ENCODE measurements at places on chromosomes 2 and 18. TPM values are rescaled to one million over a fixed set of nuclear protein-coding genes. Genes with fewer than 3 reads are reported as not detected.

Gene FAM228A
- 0.29 TPM for total RNA-seq

Gene KATNAL2
- 4.3 TPM for total RNA-seq

DNA sequence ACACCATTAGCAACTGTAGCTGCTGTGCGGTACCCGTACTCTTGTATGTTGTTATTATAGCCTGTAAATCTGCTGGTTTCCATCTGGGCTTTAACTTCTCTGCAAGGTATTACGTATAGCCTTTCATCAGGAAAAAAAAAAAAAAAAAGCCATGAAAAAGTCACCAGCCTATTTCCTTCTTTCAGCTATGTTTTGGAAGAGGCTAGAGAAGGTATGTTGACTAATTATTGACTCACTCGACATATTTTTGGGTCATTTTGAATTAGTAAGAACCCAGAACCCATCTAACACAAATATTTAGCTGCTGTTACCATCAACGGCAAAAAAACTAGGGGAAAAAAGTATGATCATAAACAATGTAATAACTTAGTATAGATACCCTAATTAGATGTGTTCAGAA is 1395.6 kb downstream of the SUCLG1 start:
- DNase-seq: no peak

DNA sequence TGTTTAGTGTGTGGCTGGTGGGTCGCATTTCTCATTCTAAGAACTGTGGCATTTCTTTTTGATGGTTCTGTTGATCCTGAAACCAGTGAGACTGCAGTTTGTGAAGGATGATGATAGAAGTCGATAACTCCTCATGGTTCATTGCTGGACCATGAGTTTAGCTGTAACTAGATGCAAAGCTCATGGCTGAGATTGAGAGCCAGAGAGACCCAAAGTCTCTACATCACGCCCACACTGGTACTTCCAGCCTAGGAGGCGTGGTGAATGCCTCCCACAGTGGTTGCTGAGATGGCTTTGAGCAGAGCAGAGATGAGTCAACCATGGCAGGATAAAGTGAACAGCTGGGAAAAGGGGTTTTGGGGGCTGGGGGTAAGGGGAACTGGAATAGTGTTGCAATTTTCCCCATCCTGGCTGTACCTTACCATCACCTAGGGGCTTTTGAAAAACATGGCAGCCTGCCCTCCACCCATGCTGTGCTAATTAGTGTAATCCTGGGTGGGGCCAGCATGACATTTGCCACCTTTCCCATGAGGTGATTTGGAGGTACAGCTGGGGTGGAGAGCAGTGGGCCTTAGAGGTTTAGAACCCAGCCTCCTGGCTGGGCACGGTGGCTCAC is 24.1 kb downstream of the INPP4A start:
- peak; percentile 43 for DNase-seq

DNA sequence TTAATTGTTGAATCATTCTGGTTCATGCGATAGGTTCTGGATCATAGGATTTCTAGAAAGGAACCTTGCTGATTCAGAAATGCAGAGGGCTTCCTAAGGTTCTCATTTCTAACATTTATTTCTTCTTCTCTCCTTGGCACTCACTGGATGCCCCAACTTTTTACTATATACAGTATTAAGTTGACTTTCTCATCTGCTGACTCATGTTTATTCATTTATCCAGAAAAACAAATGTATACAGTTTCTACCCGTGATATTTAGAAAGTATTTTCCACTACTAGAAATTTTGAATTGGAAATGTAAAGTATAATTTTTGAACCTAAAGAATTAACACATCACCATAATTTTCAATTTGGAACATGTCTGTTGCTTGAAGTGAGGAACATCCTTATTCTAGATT is 32.2 kb upstream of the OTX1 start:
- no peak for DNase-seq

- peak; percentile 4 for DNase-seq
Measured at GRCh38 chr2:187991389-187991788, 300.3 kb upstream of the GULP1 start.

Gene MSTN
- not detected for total RNA-seq

- no peak for DNase-seq
Measured at GRCh38 chr18:6399776-6400175, 14.9 kb downstream of the L3MBTL4 start.

- peak; percentile 70 for DNase-seq
Measured at GRCh38 chr2:237471438-237472186, 15.4 kb upstream of the MLPH start.

DNA sequence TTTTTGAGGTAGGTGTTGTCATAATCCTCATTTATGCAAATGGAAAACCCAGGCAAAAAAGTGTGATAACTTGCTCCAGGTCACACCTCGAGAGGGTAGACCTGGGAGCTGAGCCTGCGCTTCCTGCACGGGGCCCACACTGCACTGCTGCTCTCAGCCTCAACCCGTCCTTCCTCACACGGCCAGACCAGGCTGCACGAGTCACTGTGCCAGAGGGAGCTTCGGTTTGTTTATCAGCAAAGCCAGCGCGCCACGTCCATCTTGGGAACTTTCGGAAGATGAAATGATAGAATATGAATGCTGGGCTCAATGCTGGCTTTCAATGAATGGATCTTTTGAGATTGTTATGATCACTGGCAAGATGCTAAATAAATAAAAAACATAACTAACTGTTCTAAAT is 14.4 kb downstream of the COPS9 start:
- DNase-seq: no peak

- DNase-seq: no peak
Measured at GRCh38 chr2:36068086-36068485, 287.5 kb upstream of the CRIM1 start.

DNA sequence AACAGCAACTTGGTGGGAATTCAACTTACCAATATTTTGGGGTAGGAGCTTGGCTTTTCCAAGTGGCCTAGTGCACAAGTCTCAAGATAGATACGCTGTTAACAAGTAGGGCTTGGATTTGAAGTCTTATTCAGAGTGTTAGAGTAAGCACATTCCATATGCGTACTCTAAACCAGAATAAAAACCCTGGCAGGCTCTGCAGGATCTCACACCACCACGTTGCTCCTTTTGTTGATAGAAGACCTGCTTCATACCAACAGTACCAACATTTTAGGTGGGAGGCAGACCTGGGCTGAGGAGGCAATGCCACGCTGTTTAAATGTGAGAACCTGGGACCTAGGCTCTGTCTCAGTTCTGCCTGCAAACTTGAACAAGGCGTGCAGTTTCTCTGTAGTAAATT is 214.0 kb downstream of the RNF144A start:
- DNase-seq: no peak

Gene CTAGE1
- 1.3 TPM for total RNA-seq

Gene ZNF804A
- 0.10 TPM for total RNA-seq

DNA sequence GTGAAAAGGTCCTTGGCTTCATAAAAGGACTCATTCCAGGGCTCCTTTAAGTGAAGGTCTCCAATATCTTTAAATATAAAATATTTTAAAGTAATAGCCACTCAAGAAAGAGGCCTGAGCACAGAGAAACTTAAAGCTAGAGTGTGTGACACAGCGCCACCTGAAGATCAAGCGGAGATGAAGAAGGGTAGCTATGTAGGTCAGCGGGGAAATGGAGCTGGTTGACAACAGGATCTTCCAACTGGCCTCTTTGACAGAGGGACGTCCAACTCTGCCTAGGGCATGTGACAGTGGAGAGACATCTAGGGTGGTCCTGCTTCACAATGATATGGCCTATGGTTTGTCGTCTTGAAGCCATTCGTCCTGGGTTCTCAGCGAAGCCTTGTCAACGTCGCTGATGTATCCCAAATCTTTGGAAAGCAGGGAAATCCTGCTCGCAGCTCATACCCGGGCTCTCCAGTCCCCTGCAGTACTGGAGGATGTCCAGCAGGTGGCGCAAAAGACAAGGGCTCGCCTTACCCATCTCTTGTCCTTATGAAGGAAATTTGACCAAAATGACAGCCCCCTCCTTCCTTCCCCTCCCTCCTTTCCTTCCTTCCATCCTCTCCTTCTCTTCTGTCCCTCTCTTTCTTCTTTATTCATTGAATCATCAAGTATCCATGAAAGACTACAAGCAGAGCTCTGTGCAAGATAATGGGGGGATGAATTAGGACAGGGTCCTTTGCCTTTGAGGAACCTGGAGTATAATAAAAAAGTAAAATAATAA is 59.6 kb downstream of the LONRF2 start:
- peak; percentile 68 for DNase-seq

DNA sequence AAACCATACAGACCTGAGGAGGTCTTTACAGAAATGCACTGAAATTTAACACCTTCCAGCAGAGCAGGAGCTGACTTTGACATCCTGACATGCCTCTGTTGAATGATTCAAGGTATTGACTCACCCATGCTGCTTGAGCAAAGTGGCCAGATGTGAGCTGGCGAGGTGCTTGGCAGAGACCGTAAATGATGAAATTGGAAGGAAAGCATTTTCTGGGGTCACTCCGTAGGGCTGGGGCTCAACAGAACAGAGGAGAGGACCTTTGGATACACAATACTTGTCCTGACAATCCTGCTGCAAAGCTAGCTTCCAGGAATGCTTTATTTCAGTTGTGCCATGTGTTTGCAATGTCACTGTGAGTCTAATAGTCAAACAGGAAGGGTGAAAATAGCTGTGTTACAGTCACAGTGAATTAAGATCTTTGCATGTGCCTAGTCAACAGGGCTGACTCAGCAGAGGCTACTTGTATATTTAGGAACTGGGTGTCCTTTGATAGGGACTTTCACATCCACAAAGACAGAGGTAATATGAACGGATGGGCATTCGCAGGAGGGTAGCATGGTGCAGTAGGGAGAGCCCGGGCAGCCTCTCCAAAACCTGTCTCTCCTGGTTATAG is 31.6 kb upstream of the NCK2 start:
- DNase-seq: peak; percentile 69

DNA sequence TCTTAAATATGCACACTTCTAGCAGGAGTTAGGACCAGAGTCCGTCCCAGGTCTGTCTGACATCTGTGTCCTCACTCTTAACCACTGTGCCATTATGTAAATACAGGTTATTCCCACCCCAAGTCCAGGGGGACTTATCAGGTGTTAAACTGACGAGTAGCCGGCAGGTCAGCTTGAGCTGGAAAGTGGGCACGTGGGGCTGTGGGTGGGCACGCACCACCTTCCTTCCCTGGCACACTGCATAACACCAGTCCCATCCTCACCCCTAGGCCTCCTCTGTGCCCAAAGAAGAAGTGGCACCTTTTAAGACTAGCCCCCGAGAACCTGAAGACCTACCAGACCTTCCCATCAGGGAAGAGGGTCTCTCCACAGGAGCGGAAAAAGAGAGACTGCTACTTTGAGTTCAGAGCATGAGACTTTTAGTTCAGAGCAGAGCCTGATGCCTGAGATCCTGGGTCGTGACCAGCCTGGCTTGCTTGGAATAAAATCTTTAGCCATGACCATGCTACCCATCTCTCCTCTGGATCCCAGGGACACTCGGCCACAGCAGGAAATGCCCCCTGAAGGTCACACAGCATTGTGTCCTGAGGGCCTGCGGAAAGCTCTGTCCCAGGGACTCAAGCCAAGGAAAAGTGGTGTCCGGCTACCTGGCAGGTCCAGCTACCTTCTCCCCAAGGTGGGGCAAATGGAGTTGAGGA is 62.0 kb downstream of the CIB4 start:
- no peak for DNase-seq

GRCh38 chr2:24453379-24454073 is 37.5 kb upstream of the NCOA1 start:
- no peak for DNase-seq

Gene CXXC1
- 20.9 TPM for total RNA-seq

DNA sequence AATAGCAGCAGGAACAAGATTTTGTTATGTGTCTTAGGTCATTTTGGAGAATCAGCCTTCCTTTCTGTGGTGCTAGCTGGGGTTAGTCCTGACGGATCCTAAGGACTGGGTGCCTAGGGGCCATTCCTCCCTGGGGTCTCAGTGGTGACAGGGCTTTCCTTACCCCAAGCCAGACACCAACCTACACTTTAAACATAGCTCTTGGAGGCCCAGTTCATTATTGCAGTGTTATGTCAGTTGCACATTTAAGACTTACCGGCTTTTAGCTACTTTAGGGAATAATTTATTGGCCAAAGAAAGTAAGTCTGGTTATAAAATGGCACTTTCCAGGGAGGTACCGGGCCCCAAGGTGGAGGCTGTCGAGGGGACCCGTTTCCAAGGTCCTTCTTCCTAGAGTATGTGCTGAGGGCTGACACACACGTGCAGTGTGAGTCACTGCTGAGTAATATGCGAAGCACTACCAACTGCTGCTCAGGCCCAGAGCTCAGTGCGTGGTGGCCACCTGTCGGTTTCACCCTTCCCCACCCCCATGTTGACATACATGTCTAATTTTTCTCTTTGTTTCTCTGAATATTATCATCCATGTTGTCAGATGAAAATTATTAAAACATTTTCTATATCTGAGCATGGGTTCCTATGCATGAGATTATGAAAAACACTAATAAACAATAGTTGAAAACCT is 37.0 kb upstream of the GRHL1 start:
- DNase-seq: peak; percentile 88

Data from RPMI7951 (cell line).